Activated T-helper 1 cell treated with Interleukin-2 at 50 U/mL for 16 hours (primary cell): ENCODE measurements at places on chromosomes 16 and 17.

GRCh38 chr16:66935314-66936011, at the start of gene CES2:
Gene CES2, plus strand, starts transcription at chr16:66935516. Its CDS starts 120 bp downstream, at chr16:66935636.
- no peak for DNase-seq

GRCh38 chr17:73338566-73339197, 26.9 kb upstream of the CDC42EP4 start:
- DNase-seq, result no peak

GRCh38 chr17:2138761-2139160, 83.9 kb downstream of the HIC1 start:
- no peak for DNase-seq

GRCh38 chr16:17977260-17977659, 359.3 kb downstream of the NPIPA8 start:
- DNase-seq, result no peak

DNA sequence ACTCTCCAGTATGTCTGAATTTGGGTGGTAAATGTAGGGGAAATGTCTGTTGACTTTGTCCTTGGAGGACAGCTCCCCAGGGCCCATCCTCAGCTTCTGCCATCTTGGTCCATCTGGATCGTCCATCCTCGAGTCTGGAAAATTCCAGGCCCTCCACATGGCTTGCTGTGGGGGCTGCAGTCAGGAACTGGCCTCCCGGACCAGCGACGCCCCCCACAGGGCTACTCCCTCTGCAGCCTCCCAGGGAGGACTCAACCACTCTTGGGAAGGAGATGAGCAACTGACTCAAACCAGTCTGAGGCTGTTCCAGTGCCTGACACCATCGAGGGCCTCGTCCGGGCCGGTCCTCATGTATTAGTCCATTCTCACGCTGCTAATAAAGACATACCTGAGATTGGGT, 5.5 kb upstream of the ZG16B start:
- DNase-seq, result no peak

GRCh38 chr17:80709090-80709695, 164.6 kb downstream of the RPTOR start:
- no peak for DNase-seq

GRCh38 chr17:3754458-3755334, 31.0 kb downstream of the HASPIN start:
- peak; percentile 66 for DNase-seq

DNA sequence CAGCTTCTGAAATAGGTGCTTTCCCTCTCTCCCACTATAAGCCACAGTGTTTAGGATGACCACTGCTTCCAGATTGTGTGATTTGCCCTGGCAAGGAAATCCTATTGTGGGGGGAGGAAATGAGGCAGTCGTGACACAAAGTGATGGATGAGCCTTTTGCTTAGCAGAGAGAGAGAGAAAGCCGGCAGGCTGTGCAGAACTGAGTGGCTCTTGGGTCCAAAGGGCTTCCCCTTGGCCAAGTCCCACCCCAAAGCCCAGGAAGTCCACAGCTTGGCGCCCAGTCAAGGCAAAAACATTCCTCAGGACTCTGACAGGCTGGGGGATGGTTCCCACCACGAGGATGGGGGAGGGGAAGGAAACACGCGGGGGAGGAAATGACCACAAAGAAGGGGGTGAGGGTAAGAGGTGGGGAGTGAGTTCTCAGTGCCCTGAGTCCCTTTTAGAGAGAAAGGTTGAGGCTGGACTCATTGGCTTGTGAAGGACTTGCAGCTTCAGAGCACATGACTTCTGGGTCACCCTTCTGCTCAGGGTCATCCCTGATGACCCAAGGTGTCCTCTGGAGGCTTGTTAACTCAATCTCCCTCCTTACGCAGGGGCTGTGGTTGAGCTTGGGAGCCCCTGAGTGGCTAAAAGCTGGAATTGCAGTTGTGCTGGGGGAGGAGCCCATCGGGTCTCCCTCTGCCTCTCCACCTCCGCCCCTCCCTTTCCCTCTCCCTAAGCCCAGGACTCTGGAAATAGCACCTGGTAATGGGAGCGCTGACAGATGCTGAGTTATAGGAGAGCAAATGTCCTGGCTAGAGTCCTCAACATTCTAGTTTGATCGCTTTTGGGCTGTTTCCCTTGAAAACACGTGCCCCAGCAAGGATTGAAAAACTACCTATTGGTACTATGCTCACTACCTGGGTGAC, 10.3 kb upstream of the MSL1 start:
- DNase-seq, result peak; percentile 53

GRCh38 chr17:72005332-72006163, 115.3 kb upstream of the SOX9 start:
- no peak for DNase-seq
